Right ventricle myocardium superior (tissue), 1 donor: ENCODE measurements at places on chromosomes 2 and 18.

GRCh38 chr2:180707175-180707883 lies 273.1 kb upstream of the UBE2E3 start:
- DNase-seq, result no peak

DNA sequence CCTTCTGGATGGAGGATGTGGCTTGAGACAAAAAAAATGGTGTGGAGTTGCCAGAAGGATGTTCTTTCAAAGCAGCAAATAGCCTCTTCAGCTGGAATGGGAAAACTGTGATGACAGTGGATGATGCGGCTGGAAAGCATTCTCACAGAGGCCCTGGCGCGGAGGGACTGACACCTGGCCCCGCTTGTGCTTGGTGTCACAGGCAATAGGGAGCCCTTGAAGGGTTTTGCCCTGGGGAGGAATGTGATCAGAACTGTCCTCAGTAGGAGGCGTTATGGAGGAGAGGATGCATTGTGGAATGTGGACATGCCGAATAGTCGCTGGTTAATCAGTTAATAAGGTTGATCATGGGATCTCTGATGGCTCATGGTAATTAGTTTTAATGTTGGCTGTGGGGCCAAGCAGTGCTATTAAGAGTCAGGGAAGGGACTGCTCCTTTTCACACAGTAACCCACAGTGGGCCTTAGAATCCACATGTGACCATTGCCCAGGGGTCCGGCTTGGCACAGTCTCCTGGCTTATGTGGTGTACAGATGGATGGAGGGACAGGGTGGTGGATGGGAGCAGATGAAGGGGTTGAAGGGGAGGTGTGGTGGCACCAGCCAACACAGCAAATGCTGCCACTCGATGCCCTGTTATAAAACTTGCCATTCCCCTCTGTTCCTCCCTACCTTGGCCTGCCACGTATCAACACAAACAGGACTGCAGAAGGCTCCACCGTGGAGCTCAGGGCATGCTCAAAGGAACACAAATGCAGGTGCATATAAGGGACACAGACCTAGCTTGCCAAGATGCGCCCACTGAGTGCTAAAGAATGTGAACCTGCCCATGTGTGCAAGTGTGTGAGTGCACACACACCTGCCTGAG lies 71.7 kb downstream of the CIB4 start:
- no peak for DNase-seq

GRCh38 chr2:104850361-104851290 lies 3.3 kb upstream of the POU3F3 start:
- DNase-seq, result no peak

GRCh38 chr2:35582637-35583036 lies 772.9 kb upstream of the CRIM1 start:
- no peak for DNase-seq

- no peak for DNase-seq
Observed at GRCh38 chr2:23568626-23569190, 183.7 kb downstream of the KLHL29 start.

DNA sequence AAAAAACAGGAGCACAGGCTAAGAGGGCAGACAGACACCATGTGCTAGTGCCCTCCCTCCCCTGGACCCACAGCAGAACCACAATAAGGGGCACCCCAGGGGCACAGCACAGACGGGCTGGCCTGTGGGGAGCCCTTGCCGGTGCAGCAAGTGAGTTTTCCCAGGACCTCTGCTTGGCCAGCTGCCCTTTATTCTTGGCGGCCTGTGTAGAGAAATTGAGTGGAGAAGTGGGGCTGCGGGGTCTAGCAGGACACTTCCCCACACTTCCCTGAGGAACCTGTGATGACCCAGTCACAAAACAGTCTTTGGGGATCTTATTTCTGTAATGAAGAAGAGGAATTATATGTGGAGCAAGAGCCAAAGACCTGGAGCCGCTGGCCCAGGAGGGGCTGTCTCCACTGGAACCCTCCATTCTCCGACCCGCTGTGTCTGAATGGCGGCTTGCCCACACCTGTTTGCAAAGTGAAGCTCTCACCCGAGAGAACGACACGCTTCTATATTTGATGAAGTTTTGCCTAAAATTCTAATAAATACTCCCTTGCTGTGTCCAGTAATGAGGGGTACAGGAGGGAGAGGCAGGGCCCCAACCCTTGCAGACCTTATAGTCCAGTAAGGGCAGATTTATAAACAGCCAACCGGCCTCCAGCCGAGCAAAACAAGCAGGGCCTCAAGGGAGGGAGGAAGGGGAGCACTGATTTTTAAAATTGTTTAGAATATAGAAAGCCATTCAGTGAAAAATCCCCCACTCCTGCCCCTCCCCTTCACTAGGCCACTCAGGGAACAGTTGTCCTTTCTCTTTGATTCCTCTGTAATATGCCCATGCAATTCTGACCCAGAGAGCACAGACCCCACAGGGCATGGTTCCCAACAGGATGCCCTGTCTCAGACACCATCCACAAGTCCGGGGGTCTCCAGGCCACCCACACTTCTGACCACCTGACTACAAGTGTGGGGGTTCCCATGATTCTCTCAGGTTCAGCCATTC lies 44.7 kb upstream of the SNED1 start:
- DNase-seq, result no peak
